Nephron progenitor cell (in vitro differentiated cells): ENCODE measurements at places on chromosomes 2 and 18.

DNA sequence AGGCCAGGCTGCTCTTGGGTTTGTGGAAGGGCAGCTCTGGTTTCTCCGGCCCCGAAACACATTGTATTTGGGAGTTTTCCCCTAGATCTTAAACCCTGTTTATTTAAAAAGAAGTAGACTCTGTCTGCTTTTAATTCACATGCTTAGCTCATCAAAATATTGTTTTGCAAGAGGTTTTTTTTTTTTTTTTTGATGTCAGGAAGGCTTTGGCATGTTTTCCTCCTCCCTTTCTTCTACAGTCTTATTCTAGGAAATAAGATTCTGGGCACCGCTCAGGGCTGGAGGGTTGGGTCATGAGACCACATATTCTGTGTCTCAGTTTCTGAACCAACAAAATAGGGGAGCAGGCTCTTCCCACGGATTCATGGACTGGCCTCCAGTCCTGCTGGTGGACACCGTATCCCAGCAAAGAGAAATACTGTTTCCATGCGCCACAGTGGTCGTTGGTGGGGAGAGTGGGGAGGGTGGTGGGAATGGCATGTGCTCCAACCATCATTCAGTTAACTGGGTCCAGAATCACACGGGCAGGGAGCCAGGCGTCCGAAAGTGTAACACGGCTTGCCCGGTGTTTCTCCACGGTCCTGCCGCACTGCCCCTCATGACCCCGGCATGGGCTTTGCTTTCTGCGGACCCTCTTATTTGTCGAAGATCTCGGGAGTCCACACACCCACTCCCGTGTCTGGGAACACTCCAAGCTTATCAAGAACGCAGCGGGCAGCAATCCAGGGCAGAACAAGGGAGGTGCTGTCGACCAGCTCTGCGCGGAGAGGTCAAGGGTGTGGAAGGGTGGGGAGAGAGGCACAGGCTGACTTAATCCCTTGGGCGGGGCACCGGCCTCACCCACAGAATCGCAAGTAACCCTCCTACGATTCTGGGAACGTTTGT is 176.7 kb downstream of the GLI2 start:
- no peak overlapping the region for H3K4me3 ChIP-seq
- peaks cover 37% of the 10 kb centered on the region for H3K27me3 ChIP-seq
- H3K36me3 ChIP-seq = no peaks in the 10 kb centered on the region
- peak overlapping the region; percentile 68 for H3K27ac ChIP-seq
- H3K4me1 ChIP-seq = peaks cover 67% of the 10 kb centered on the region

DNA sequence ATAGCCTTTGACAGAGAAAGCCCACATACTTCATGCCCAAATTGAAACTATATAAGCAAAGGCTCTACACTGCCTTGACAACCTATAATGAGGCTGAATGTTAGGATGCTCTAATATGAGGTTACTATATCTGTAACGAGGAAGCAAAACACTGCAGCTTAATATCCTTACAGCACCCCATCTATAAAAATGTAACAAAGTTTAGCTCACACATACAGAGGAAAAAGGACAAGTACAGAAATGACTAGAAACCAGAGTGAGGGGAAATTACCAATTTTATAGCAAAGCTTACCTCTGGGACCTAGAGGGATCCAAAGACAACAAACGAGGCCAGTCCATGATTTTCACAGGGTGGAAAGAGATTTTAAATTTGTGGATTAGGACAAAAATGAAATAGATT is 138.5 kb downstream of the COL4A4 start:
- H3K4me1 ChIP-seq = peaks cover 4% of the 10 kb centered on the region
- H3K27ac ChIP-seq = no peak overlapping the region
- H3K4me3 ChIP-seq = no peak overlapping the region
- H3K27me3 ChIP-seq = no peaks in the 10 kb centered on the region

DNA sequence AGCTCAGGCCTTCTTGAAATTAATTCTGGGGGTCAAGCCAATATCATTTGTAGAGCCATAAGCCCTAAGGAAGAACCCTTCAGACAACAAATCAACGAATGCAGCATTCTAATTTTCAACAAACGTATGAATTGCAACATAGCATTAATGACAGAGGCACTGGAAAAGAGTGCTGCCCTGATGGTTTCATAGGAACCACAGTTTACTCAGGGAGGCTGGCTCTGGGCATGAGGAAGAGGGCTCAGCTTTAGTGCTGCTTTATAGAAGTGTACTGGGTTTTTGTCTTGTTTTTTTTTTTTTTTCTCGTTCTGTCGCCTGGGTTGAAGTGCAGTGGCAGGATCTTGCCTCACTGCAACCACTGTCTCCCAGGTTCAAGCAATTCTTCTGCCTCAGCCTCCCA is 36.1 kb upstream of the CAB39 start:
- no peak overlapping the region for H3K27ac ChIP-seq
- no peak for DNase-seq
- no peaks in the 10 kb centered on the region for H3K36me3 ChIP-seq
- no peaks in the 10 kb centered on the region for H3K27me3 ChIP-seq
- no peak overlapping the region for H3K4me3 ChIP-seq

- H3K4me3 ChIP-seq = no peak overlapping the region
- DNase-seq = no peak
- peaks cover 9% of the 10 kb centered on the region for H3K27me3 ChIP-seq
Observed at GRCh38 chr18:48992133-48992532, 41.4 kb upstream of the SMAD7 start.

DNA sequence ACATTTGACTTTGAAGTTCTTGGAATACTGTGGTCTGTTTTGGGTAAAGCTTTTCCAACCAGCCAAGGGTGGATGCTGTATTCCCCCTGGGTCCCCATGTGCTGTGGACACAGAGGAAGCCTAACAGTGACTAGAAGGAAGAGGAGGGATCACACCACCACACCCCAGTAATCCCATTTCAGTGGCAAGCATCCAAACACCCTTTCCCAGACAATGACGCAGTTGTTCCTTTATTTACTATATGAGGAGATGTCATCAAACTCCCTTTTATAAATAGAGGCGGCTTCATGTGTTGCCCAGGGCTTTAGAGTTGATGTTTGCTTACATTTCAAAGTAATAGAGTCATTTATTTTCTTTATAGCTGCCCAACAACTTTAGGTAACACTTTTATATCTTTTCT is 959.4 kb upstream of the GYPC start:
- no peak overlapping the region for H3K27ac ChIP-seq
- no peak for DNase-seq
- H3K27me3 ChIP-seq = no peaks in the 10 kb centered on the region
- no peak overlapping the region for H3K4me3 ChIP-seq
- H3K36me3 ChIP-seq = no peaks in the 10 kb centered on the region

DNA sequence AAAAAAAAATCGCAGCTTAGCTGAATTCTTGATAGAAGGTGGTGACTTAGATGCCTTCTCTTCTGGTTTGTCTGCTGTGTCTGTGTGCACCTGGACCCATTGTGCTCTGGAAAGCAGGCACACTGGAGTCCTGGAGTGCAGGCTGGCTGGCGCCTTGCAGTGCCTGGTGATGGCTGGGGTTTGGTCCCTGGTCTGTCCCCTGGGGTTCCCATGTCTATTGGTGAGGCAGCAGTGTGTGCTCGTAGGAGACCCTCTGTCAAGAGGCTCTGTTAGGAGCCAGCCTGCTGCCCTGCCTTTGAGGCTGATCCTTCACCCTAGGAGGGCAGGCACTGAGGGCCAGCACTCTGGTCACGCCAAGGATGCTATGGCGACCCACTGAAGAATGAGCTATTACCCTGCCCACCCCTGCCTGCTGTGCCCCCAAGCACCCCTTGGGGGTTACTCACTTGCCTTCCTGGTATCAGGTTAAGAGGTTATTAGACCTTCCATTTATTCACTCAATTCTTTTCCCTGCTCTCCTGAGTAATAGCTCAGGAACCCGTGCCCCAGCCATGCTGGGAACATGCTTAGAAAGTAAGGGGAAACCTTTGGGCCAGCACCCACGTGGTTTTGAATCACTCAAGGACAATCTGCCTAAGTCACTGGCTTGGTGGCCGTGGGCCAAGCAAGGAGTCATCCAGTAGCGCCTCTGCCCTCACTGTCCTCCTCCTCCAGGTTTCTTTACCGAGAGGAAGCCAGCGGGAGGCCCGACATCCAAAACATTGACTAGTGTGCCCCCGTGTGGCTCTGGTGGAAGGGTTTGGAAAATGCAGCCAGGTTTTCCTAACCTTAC is 284.5 kb downstream of the PRKCE start:
- peak; percentile 74 for DNase-seq
- no peak overlapping the region for H3K4me3 ChIP-seq
- H3K27me3 ChIP-seq = peaks cover 5% of the 10 kb centered on the region
- peaks cover 31% of the 10 kb centered on the region for H3K4me1 ChIP-seq
- no peaks in the 10 kb centered on the region for H3K36me3 ChIP-seq

DNA sequence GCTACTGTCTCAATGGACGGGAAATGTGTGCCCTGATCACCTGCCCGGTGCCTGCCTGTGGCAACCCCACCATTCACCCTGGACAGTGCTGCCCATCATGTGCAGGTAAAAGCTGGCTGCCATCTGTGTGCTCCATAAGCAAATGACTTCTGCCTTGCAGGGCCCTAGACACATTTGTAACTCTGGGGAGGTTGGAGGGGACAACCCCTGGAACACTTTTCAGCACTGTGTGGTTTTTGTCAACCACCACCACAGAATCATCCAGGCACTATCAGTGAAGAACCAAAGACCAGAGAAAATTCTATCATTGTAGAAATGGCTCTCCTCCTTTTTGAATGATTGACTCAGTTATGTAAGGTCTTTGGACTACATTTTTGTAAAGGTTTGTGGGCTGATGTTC is 84.3 kb downstream of the FEZ2 start:
- H3K4me3 ChIP-seq = no peak overlapping the region
- no peaks in the 10 kb centered on the region for H3K4me1 ChIP-seq
- peaks cover 2% of the 10 kb centered on the region for H3K27me3 ChIP-seq
- DNase-seq = no peak
- H3K36me3 ChIP-seq = peaks cover 50% of the 10 kb centered on the region
- no peak overlapping the region for H3K27ac ChIP-seq

- DNase-seq = no peak
- H3K27me3 ChIP-seq = no peaks in the 10 kb centered on the region
- no peak overlapping the region for H3K27ac ChIP-seq
- H3K4me3 ChIP-seq = no peak overlapping the region
Observed at GRCh38 chr18:28081516-28081915, 95.4 kb downstream of the CDH2 start.

DNA sequence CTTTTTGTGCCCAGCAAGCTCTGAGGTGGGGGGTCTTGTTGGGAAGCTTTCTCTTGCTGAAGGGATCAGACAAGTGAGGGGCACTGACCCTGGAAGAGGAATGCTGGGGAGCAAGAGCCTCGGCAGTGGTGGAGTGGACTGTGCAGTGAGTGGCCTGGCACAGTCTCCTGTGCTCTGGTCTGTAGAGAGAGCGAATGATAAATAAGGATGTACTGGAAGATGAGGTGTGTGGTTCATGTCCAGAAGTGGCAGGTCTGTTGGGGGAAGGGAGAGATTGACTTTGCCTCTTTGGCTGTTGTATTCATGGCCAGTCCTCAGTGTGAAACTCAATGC is 5.3 kb upstream of the SLC20A1 start:
- no peaks in the 10 kb centered on the region for H3K36me3 ChIP-seq
- no peak overlapping the region for H3K4me3 ChIP-seq
- H3K27me3 ChIP-seq = peaks cover 20% of the 10 kb centered on the region
- peaks cover 16% of the 10 kb centered on the region for H3K4me1 ChIP-seq
- no peak overlapping the region for H3K27ac ChIP-seq

DNA sequence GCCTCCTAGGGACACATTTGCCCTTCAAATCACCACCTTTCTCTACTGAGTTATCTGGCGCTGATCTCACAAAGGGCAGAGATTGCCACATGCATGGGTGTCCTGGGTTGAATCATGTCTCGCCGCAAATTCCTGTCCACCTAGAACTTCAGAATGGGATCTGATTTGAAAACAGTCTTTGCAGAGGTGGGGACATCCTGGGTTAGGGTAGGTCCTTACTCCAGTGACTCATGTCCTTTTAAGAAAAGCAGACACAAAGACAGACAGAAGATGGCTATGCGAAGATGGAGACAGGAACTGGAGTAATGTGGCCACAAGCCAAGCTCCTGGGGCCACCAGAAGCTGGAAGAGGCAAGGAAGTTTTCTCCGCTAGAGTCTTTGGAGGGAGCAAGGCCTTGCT is 197.4 kb upstream of the SMIM21 start:
- no peaks in the 10 kb centered on the region for H3K36me3 ChIP-seq
- H3K27me3 ChIP-seq = peaks cover 2% of the 10 kb centered on the region
- no peaks in the 10 kb centered on the region for H3K4me1 ChIP-seq
- no peak overlapping the region for H3K27ac ChIP-seq
- no peak overlapping the region for H3K4me3 ChIP-seq
- no peak for DNase-seq

DNA sequence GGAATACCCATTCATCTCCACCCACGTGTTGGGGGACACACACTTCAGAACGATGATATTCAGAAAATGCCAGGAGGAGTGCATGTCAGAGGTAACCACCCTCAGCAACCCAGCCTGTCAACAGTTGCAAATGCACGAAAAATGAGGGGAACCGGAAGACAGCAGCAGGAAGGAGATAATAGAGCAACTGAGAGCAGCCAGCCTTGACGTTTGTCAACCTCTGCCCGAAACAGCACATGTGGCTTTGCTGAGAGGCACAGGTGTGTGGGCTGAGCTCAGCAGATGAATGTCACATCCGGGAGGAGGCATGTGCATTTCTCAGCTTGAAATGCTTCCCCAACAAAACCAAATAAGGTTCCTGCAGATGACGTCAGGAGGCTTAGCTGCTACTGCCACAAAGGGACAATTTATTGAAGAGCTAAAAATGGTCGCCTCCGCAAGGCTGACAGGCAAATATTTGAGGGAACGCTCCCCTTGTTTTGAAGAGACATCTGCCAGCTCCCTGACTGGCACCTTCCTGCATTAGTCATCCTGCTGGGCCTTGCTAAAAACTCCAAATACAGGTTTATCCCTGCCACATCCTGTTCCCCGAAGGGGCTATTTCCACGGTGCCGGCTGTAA is 419.0 kb downstream of the NBAS start:
- no peak for DNase-seq
- peaks cover 33% of the 10 kb centered on the region for H3K4me1 ChIP-seq
- H3K27me3 ChIP-seq = peaks cover 7% of the 10 kb centered on the region
- H3K4me3 ChIP-seq = no peak overlapping the region
- H3K27ac ChIP-seq = peak overlapping the region; percentile 81
- H3K36me3 ChIP-seq = no peaks in the 10 kb centered on the region

- H3K27ac ChIP-seq = no peak overlapping the region
- no peak overlapping the region for H3K4me3 ChIP-seq
- no peak for DNase-seq
- peaks cover 4% of the 10 kb centered on the region for H3K27me3 ChIP-seq
- no peaks in the 10 kb centered on the region for H3K36me3 ChIP-seq
- H3K4me1 ChIP-seq = no peaks in the 10 kb centered on the region
Observed at GRCh38 chr2:137705296-137705695, 259.0 kb upstream of the HNMT start.

- no peaks in the 10 kb centered on the region for H3K36me3 ChIP-seq
- no peaks in the 10 kb centered on the region for H3K4me1 ChIP-seq
- no peak overlapping the region for H3K27ac ChIP-seq
- peaks cover 6% of the 10 kb centered on the region for H3K27me3 ChIP-seq
- no peak overlapping the region for H3K4me3 ChIP-seq
- DNase-seq = no peak
Observed at GRCh38 chr2:186911551-186912085, 62.6 kb upstream of the ZSWIM2 start.

GRCh38 chr2:216636551-216637450 is 3.6 kb downstream of the IGFBP2 start:
- peak overlapping the region; percentile 87 for H3K27ac ChIP-seq
- H3K4me3 ChIP-seq = peak overlapping the region; percentile 98
- peaks cover 60% of the 10 kb centered on the region for H3K4me1 ChIP-seq
- peaks cover 15% of the 10 kb centered on the region for H3K27me3 ChIP-seq
- DNase-seq = peak; percentile 60

GRCh38 chr2:165191096-165191728 is 12.6 kb downstream of the SCN3A start:
- no peak overlapping the region for H3K27ac ChIP-seq
- DNase-seq = no peak
- no peaks in the 10 kb centered on the region for H3K36me3 ChIP-seq
- peaks cover 5% of the 10 kb centered on the region for H3K27me3 ChIP-seq
